ENCODE measurements at places on chromosomes 16 and 17. TPM values are rescaled to one million over a fixed set of nuclear protein-coding genes. Genes with fewer than 3 reads are reported as not detected.

DNA sequence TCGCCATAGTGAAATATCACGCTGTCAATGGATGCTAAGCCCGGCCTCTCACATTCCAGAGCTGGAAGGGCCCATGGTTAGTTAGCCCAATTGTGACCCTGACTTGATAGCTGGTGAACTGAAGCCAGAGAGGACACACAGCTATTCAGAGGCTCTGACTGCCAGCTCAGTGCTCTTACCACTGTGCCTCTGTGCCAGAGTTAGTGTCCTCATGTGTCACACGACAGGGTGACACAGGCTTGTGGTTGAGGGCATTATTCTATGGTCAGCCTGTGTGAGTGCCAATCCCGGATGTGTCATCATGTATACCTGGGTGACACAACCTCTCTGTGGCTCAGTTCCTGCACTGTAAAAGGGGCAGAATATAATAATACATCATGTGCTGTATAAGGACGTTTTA lies 2.5 kb upstream of the MT1X start:
- no peaks in the 10 kb centered on the region for H3K36me3 ChIP-seq
- no peak overlapping the region for H3K4me3 ChIP-seq
- peaks cover 64% of the 10 kb centered on the region for H3K27me3 ChIP-seq
- peaks cover 15% of the 10 kb centered on the region for H3K4me1 ChIP-seq

GRCh38 chr17:38715216-38715943 lies 10.3 kb downstream of the MLLT6 start:
- H3K27me3 ChIP-seq = no peaks in the 10 kb centered on the region
- peaks cover 16% of the 10 kb centered on the region for H3K36me3 ChIP-seq
- DNase-seq = no peak
- peaks cover 14% of the 10 kb centered on the region for H3K4me1 ChIP-seq

DNA sequence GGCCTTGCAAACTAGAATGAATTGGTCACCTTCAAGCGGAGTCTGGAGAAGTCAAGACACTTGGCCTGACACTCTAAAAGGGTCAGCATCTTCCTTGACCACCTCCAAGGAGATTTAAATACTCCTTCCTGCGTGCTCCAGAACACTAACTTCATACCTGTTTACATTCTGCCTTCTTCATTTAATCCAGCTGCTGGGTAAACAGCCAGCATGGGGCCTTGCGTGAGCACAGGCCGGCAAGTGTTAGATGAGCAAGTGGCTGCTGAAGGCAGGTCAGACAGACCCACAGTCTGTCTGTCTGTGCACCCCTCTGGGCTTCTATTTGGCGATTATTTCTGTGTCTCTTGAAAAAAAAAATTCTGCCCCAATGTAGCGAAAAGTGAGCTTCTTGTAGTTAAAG lies 153.8 kb downstream of the MSI2 start:
- peak overlapping the region; percentile 28 for H3K27ac ChIP-seq
- H3K4me3 ChIP-seq = no peak overlapping the region
- H3K4me1 ChIP-seq = peaks cover 46% of the 10 kb centered on the region
- H3K36me3 ChIP-seq = peaks cover 2% of the 10 kb centered on the region
- no peak for DNase-seq
- H3K27me3 ChIP-seq = no peaks in the 10 kb centered on the region

Gene CCL17
- total RNA-seq = not detected

Gene MRC2
- total RNA-seq = 119 TPM

Gene UBB
- 1,270 TPM for total RNA-seq
